ENCODE measurements at places on chromosomes 3 and 15.

- no peak for DNase-seq
Observed at GRCh38 chr3:77328690-77329089, 288.8 kb downstream of the ROBO2 start.

GRCh38 chr15:43776718-43777266 lies at the start of gene ELL3:
ELL3 (minus strand) TSS chr15:43776966; CDS start chr15:43776901, 65 bp downstream.
- DNase-seq, result peak; percentile 80

DNA sequence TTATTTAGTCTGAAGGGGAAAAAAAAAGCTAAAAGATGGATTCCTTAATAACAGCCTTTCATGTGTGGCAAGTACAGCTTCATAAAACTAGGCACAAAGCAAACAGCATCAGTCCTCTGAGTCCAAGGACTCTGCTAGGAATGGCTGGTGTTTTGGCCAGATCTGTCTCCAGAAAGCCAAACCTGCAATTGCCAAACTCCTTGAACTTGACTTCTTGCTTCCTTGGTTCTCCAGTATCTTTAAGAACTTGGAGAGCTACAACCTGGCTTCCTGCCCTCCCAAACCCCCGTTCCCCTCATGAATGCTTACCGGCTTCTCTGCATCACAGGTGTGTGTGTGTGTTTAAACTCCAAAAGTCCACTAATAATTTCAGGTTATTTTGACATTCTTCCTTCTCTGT lies 1.6 kb upstream of the PLOD2 start:
- no peak for DNase-seq

DNA sequence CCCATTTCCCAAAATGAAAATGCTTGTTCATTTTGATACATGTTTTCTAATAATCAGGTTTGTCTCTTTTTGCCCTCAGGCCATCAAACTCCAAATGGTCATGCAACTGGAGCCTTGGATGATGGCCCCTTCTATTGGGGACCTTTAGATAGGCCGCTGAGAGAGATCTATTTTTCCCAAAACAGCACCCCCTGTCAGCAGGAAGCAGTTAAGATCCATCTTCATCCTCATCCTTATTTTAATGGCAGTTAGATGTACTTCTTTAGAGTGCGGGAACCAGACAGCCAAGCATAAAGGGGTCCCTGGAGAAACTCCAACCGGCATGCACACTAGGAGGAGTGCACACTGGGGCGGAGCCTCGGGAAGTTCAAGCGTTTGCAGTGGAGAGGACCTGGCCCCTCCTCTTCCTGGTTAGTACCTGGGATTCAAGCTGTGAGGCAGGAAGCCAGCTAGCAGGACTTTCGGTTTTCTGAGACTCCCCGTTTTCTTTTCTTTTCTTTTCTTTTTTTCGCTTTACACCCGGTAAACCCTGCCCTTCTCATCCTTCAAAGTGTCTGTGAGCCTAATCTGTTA lies 31.9 kb upstream of the STRIT1 start:
- no peak for DNase-seq

GRCh38 chr15:63968700-63969099 lies 77.6 kb downstream of the DAPK2 start:
- DNase-seq, result no peak

- no peak for DNase-seq
Observed at GRCh38 chr3:111314181-111314873, 227.7 kb upstream of the CD96 start.
